Stimulated activated CD8-positive, alpha-beta memory T cell treated with anti-CD3 and anti-CD28 coated beads, Interleukin-15, amount 100 ng/mL, for 48 hours (primary cell): ENCODE measurements at places on chromosomes 4 and X.

DNA sequence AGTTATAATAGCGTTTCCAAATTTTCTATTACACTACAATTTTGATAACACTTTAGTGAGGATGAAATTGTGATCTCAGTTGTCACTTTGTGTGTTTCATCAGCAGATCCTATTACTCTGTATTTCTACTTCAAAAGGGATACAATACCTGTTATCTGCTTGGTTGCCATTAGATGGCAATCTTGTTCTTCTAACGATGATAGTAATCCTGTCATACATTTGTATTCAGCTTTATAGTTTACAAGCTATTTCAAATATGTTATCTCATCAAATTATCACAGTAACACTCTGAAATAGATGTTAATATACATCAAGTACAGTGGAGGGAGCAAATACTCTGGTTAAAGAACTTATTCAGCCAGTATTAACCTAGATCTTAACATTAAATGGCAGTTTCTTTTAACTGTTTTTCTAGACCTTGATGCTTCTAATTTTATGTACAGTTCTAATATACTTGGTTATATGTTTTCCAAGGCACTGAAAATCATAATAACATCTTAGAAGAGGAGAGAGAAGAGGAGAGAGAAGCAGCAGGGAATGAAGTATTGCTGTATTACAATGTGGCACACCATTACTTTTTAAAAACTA lies 292.0 kb downstream of the CCSER1 start:
- DNase-seq: no peak

DNA sequence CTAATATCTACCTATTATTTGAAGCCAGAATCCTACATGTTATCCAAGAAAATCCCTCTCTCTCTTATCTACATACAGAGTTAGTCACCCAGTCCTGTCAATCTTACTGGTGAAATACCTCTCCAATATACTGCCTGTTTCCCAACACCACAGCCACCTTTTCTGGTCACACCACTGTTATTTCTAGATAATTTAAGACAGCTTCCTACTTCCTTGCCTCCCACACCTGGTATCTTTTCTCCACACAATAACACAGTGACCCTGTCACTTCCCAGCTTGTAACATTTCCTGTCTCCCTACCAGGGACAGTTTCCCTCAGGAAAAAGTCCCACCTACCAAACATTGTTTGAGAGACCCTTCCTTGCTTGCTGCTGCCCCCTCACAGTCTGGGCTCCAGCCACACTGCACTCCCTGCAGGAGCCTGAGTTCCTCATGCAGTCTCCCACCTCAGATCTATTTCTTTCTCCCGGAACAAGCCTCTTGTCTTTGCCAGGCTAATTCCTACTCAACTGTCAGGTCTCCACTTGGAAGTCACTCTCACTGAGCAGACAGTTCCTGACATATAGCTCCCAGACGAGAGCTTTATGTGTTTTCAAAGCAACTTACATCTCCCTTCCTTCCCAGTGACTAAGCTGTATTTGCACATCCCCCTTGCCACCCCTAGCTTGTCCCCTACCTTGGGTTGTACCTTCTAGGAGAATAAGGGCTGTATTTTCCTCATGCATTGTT lies 73.6 kb upstream of the QRFPR start:
- no peak for DNase-seq

- DNase-seq: no peak
Observed at GRCh38 chr4:71229477-71230270, 109.1 kb upstream of the SLC4A4 start.

DNA sequence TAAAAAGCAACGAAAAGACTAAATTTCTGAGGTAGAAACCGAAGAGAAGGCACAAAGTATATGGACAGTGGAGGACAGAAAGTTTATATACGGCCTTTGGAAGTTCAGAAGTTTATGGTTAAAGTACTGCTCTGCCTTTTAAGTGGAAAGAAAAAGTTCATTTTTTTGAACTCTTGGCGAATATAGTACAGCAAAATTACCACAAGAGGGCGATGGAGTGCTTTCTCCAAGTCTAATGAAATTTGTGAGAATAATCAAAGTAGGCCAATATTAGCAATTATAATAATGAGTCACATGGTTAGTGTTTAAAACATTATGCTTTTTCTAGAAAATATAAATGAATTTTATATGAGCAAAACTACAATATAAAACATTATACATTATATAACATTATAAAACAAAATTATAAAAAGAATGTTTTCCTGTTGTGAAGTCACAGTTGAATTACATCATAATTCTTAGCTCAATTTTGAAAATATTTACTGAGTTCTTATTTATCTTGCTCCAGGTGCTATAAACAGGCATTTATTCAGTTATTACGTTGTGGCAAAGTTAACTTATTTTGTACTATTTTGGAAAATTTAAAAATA lies 136.2 kb upstream of the BMPR1B start:
- no peak for DNase-seq

DNA sequence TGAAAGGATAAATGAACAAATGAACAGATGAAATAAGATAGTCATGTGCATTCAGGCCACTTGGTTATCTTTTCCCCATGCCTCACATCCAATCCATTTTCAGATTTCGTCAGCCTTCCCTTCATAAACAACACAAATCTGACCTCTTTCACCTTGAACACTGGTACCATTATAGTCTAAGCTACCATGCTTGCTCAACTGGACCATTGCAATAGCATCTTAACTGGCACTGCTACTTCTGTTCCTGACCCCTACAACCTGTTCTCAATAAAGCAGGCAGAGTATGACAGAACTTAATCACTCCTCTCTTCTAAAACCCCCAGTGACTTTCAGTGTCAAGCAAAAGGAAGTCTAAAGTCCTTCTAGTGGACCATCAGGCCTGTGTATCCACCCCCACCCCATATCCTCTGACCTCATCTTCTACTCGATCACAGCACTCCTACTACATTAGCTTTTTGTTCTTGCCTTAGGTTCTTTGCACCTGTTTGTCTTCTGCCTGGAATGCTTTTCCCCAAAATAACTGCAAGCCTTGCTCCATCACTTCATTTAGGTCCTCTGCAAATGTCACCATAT lies 40.7 kb downstream of the LARP7 start:
- DNase-seq: no peak

DNA sequence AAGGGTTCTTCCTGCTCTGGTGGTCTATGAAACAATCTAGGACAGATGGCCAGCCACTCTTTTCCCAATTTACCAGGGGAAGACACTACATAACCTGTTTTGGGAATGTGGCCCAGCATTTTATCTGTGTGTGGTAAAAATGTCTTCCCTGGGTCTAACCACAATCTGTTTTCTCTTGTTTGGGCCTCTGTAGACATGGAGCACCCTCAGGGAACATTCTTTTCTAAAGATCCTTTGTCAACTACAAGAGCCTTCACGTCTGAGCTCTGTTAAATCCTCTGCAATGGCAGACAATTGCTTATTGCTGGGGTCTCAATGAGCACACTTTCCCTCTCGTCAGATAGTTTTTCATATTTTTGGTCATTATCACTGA lies 35.5 kb downstream of the PLAC1 start:
- no peak for DNase-seq

DNA sequence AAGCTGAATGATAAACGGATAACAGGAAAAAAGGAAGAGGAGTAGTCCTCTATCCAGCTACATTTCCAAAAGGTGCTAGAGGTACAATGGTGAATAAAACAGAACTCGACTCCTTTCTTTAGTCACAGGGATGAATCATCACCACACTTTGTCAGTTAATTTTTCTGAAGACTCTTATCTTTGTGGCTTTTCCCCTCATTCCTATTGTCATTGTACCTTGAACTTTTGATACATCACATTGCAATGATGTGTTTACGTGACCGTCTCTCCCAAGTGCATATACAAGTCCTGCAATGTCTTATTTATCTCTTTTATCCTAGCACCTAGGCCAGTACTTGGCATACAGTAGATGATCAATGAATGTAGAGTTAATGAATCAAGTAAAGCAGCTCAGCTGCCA lies 134.7 kb downstream of the LHFPL1 start:
- no peak for DNase-seq

DNA sequence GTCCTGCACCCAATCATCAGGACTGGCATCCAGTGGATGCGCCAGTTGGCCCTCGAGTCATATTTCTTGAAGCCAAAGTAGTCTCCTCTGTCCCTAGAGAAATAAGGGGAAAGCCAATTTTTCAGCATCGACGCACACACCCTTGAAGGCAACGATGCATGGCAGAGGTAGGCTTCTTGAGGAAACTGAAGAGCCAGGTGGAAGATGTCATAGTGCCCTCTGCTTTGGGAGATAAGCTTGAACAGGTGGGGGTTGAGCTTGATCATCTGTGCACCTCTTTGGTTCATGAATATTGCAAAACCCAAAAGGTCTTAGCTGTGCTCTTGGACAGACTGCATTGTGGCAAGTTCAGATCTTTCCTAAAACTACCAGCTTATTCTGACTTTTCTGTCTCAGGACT lies 34.6 kb upstream of the WDR1 start:
- no peak for DNase-seq

GRCh38 chr4:26074712-26075430 lies 160.9 kb downstream of the SMIM20 start:
- DNase-seq: peak; percentile 67

DNA sequence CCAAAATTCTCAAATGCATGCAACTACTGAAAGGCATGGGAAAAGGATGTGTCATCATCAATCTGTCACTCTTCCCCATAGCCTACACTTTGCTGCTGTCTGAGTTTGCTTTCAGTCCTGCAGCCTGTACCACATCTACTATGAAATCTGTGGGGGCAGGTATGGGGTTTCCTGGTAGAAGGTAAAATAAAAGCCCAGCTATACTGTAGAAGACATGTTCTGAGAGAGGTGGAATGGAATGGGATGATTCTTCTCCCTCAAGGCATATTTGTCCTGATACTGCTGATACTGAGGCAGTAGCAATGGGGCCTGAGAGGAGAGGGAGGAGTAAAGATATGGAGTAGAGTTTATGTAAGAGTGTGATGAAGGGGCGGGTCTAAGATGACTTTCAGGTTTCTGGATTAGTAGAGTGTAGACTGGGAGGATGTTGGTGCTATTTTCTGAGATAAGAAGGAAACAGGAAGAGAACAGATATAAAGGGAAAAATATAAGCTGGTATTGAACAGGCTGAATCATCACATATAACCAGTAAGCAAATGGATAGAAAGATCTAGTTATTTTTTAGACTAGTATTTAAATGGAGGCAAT lies 38.7 kb upstream of the GYPA start:
- no peak for DNase-seq

- no peak for DNase-seq
Observed at GRCh38 chr4:125321709-125322365, 7.1 kb downstream of the FAT4 start.

DNA sequence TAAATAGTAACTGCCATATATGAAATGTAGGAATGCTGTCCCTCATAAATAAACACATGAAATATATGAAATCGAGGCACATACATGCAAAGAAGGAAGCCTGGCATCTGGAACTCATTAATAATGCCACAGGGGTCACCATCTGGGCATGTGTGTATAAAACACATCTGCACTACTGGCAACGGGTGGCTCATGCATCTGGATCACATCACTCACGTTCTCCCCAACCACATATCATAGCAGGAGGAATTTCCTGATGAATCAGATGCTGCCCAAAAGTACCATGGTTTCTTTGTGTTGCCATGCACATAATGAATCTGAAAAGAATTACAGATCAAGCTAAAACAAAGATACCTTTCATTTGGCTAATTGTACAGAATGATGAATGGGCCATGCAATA lies 28.6 kb downstream of the RNF175 start:
- no peak for DNase-seq

DNA sequence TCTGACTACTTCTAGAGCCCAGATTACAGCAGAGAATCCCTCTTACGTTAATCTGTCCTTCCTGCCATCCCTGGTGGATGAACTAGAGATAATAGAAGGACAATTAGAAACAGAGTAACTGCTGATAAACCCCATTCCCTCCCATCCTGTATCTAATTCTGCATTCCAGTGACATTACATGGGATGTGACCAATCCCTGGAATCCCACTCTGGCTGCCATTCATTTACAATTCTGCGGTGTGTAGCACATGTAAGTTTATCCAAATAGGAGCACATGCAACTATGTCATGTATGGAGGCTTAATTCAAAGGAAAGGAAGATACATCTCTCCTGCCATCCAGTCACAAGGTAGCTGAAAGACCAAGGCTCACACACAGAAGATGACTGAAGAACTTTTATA lies 339.5 kb downstream of the GPAT3 start:
- DNase-seq: no peak

- no peak for DNase-seq
Observed at GRCh38 chr4:7806338-7807090, 133.1 kb downstream of the AFAP1 start.

DNA sequence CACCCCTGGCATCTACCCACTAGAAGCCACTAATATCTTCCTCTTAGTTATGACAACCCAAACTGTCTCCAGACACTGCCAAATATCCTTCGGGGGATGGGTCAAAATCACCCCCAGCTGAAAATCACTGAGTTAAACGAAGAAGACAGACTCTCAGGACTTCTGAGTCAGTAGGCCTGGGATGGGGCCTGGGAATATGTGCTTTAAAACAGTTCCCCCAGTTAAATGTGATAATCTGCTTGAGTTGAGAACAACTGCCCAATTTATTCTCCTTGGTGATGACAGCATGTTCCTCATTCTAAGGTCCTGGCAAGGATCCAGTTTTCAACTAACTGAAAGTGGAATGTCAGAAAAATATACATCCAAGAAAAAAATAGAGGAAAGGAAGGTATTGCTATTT lies 52.4 kb downstream of the CBLL2 start:
- no peak for DNase-seq

DNA sequence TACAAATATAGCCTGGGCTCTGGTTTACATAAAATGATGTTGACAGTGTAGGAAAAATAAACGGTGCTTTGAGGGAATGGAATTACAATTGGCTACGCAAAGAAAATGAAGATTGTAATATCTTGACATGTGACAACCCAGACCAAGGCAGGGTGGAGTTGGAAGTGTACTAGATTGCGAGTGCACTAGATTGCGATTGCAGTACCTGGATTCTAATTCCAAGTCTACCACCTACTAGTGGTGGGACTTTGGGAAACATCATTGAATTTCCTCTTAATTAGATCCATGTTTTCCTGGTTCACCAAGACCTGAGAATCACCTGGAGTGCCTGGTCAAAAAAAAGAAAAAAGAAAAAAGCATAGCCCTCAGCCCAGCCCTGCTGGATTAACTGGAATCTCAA lies 18.6 kb downstream of the EGF start:
- DNase-seq: no peak

DNA sequence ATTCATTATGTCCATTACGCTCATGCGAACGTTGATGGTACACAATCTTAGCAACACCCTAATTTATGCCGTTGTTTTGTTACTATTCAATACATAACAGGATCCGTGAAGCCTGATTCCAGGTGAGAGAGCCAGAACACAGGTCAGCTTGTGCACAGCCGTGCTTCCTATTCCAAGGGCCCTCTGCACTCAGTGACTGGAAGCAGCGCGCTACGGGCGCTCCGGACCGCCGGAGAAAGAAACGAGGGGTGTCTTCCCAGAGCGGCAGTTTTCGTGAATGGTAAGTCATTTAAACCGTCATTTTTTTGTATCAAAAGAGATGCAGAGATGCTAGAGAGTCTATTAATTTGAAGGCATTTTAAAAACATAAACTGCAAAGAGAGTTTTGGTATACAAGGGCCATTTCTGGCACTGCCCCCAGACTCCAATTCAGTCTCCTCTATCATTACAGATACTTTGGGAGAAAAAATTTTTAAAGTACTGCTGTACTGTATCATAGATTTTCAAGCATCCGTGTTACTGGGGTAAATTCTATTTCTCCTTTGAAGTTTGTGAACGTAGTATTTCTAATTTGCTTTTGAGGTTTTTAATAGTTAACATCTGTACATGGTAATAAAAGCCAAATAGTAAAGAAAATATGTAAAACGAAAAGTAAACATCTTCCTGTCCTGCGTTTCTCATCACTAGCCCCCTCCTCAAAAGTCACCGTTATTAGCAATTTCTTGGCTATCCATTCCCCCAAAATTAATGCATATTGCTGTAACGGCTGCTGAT lies 6.6 kb downstream of the SLC25A5 start:
- no peak for DNase-seq
